ENCODE measurements at places on chromosomes 5 and 9.

- DNase-seq: no peak
These were observed 199.9 kb downstream of the PIK3R1 start for GRCh38 chr5:68415177-68416085.

DNA sequence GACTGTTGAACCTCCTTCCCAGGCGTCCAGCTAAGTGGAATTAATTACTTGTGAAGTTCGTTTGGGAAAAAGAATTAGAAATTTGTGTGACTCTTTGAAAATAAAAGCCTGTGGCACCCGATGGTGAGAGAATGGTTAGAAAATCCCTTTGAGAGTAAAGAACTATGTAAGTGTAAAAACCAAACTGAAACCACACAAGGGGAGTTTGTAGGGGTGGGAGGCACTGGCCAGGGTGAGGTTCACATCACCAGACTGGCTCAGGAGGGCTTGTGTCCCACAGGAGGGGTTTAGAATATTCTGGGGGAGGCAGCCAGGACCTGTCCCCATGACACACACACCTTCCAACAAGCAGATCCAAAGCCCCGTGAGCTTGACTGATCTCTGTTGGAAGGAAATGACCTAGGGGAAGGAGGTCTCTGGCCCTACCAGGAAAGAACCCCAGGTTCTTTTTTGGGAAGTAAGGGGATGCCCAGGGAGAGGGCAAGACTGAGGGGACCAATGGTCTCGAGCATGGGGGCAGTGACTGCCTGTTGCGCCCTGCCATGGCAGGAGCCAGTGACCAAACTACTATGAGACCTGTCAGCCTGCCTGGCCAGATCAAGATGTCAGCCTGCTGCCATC, 4.3 kb downstream of the SPATA24 start:
- no peak for DNase-seq

GRCh38 chr9:5445886-5446285, 4.5 kb upstream of the CD274 start:
- no peak for DNase-seq

GRCh38 chr5:100517301-100517974, 17.7 kb upstream of the FAM174A start:
- DNase-seq: no peak

DNA sequence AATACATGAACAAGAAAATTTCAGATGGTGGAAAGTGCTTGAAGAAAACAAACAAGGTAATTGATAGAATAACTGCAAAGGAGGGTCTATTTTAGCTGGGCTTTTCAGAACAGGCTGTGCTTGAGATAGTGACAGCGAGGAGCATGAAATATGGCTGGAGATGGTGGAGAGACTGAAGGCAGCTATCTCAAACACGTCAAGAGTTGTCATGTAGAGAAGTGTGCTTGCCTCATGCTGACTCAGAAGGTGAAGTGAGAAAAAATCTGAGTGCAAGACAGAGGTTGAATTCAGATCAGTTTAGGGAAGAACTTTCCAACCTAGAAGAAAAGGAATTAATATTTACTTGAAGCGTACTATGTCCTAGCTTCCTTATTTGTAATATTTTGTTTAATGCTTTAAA, 115.5 kb upstream of the RANBP3L start:
- DNase-seq: no peak

DNA sequence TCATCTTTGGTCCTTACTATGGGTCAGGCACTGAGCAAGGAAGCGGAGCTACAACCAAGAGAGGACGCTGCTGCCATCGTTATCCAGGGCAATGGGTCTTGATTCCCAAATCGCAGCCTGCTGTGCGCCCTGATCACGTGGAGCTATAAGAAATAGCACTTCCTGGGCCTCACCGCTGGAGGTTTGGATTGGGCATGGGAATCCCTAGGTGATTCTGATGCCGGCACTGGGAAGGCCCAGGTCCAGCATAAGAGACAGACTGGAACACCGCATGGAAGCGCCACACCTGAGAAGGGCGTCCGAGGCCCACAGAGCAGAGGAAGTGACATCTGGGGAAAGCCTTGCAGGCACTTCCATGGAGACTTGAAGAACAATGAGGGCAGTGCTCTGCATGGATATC, 3.0 kb downstream of the IL17B start:
- no peak for DNase-seq

- no peak for DNase-seq
These were observed 24.1 kb downstream of the ZNF462 start for GRCh38 chr9:106887066-106887465.

- no peak for DNase-seq
These were observed 164.7 kb upstream of the IRX4 start for GRCh38 chr5:2047341-2047927.

- DNase-seq: no peak
These were observed 1306.3 kb upstream of the ACO1 start for GRCh38 chr9:31078175-31078574.

- no peak for DNase-seq
These were observed 15.2 kb downstream of the EXD3 start for GRCh38 chr9:137407590-137408300.
